Fibroblast of skin of left quadriceps (primary cell): ENCODE measurements at places on chromosomes 16 and 17.

DNA sequence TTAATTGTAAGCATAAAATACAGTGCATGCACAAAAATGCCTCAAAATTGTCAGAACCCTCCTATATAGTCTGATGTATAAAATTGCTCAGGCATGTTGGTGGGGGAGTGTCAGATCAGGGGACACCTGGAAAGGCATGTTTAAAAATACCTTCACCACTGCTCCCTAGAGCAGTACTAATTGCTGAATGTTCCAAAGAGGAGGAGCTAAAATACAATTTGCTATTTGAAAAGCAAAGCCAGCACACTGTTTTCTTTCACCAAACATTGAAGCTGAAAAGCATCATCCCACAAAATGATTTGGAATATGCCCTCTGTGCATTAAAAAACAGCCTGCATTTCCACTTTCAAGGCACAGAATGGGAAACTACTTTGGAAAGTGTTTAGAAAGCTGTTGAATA is 2.6 kb downstream of the ADAMTS18 start:
- DNase-seq: no peak

GRCh38 chr17:68613739-68614298 is 12.7 kb upstream of the FAM20A start:
- DNase-seq: no peak

DNA sequence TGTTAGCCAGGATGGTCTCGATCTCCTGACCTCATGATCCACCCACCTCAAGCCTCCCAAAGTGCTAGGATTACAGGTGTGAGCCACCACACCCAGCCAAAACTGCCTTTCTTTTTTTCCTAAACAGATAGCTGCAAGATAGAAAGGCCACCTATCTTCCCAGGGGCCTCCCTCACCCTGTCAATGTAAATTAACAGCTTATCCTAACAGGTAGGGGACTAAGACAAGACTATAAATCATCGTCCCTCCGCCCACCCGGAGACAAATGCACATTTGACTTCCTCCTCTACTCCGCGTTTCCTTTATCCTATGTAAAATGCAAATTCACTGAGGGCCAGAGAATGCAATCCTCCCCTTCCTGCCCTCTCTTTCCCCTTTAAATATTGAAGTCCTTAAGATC is 71.4 kb downstream of the MARF1 start:
- DNase-seq: no peak

DNA sequence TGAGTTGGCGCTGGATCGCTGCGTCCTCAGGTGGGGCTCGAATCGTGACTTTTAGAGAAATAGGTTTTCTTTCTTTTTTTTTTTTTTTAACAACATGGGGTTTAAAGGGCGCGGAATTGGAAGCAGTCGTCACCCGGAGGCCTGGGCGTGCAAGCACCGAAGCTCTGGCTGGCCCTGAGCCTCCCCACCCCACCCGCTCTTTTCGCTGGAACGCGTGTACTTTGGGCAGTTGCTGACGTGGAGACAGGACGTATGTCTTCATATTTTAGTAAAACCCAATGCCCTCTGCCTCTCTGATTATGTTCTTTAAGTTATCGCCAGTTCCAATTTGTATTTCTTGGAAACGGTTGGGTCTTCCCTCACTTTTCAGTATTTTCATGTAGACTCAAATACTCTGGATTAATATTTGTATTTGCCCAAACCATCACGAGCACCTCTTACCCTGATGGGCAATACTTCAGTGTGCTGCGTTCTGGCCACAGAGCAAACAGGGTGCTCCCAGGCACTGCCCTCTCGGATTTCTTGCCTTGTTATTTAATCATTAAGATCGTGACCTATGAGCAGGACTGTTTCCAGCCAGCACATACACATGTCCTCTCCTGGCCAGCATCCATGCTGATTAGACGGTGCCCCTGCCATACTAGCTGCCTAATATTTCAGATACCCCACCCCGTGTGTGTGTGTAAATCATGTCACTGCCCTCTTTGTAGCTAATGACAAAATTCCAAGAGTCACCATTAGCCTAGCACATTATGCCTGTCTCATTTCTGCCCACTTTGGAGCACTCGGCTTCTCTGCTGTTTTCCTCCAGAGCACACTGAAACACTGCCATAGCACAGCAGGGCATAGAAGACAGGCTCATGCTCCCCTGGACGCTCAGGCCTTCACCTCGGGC is 805 bp upstream of the C16orf95 start:
- DNase-seq: no peak

DNA sequence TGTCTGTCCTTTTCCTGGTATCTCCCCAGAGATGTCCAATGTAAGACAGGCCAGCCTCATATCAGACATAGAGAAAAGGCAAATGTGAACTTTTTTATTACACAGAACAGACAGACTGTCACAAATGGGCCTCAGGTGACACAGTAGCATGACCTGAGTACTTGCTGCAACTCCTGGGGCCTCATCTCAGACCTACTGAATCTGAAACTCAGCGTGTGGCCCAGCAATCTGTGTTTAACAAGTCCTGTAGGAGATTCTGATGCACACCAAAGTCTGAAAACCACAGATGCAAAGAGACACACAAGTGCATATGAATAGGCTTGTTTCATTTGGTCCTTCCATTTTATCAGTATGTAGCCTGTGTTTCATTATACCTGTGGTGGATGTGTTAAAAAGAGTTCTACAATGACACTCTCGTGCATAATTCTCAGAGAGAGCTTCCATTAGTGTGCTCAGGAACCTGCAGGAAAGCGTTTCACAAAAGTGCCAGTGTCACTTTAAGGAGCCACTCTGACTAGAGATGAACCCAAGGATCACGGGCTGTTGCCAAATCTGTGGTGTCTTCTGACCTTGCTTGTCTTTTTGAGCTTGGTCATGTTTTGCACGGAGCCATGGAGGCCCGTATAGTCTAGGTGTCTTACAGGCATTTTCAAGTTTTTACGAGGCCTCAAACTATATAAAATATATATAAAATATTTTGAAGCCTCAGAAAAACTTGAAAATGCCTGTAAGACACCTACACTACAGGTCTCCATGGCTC is 33.8 kb upstream of the NF1 start:
- no peak for DNase-seq

DNA sequence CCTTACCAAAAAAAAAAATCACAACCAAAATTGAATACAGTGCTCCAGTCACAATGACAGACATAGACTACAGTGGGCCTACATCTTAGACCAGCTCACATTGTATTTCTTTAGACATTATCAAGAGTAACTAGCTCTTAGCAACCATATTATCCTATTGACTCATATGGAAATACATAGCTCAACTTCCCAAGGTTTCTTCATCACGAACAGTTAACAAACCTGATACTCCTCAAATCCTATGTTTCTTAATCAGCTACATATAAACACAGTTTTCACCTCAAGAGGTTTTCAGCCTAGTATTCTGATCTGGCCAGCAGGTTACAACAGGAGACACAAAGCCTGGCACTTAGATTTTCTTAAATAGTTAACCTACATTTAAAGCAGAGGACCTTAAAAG is 29.7 kb downstream of the CMC2 start:
- DNase-seq: no peak

DNA sequence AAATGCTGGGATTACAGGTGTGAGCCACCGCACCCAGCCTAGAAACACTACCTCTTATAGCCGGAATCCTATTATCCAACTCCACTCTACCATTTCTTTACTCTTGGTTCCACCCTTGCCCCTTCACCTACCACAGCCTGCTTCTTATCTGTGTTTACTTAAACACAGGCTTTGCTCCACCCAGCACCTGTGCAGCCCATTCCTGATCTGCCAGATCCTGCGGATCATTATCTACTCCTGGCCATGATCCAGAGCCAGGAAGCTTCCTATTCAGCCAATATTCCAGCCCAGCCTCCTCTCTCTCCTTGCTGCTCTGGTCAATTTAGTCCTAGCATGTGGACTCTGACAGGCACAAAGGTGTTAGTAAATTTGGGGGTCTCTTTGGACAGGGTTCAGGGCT is 98.8 kb upstream of the MED13 start:
- no peak for DNase-seq

DNA sequence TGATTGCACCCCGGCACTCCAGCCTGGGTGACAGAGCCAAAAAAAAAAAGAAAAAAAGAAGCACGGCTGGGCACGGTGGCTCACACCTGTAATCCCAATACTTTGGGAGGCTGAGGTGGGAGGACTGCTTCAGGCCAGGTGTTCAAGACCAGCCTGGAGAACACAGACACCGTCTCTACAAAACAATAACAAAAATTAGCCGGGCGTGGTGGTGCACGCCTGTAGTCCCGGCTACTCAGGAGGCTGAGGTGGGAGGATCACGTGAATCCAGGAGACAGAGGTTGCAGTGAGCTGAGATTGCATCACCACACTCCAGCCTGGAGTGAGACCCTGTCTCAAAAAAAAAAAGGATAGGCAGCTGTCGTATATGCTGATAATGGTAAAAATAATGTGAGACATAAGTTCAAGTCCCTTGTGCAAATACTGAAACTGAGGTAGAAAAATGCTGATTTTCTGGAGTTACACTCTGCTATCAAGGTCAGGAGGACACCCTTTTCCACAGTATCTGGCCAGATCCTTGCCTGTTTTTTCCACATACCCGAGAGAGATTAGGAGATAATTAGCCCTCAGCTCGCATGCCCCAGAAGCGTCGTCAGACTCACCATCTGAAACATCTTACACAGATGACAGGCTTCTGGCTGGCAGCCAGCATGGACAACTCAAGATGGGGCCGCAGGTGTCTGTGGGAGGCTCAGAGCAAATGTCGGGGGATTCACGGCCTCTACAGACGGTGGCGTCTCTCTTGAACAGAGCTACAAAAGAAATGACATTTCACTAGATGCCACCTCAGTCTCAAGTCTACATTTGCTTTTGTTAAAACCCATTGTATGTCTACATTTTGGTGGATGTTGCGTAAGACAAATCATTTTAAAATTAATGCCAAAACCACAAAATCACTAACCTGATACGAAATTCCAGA is 36.8 kb downstream of the WDR45B start:
- peak; percentile 28 for DNase-seq

GRCh38 chr17:54795046-54795445 is 105.6 kb upstream of the TOM1L1 start:
- DNase-seq: no peak

- peak; percentile 68 for DNase-seq
Measured at GRCh38 chr17:15220785-15221184, 44.3 kb downstream of the PMP22 start.

DNA sequence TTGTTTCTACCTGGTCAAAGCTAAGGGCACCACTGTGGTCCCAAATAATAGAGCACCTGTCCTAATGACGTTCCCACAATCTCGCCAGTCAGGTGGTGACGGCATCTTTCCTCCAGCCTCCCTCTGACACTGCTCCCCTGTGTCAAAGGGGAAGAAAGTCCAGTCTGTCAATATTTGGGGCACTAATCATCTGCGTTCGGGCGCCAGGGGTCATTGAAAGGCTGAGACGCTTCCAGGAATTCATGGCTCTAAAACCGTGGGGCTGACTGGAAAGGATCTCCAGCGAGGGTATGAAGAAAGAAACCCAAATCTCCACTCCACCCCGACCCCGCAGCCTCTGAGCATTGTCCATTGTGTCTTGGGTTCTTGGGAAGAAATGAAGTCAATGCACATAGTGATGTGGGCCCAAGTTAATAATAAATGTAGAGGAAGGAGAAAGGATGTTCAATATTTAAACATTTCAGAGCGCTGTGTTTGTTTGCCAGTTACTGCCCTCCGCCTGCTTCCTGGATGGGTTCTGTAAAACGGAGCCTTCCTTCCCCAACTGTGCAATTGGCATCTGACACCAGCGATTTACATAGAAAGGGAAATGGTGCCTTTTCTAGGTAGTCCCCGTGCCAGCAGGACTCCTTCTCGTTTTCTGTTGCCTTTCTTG is 103.2 kb downstream of the SOCS1 start:
- no peak for DNase-seq

DNA sequence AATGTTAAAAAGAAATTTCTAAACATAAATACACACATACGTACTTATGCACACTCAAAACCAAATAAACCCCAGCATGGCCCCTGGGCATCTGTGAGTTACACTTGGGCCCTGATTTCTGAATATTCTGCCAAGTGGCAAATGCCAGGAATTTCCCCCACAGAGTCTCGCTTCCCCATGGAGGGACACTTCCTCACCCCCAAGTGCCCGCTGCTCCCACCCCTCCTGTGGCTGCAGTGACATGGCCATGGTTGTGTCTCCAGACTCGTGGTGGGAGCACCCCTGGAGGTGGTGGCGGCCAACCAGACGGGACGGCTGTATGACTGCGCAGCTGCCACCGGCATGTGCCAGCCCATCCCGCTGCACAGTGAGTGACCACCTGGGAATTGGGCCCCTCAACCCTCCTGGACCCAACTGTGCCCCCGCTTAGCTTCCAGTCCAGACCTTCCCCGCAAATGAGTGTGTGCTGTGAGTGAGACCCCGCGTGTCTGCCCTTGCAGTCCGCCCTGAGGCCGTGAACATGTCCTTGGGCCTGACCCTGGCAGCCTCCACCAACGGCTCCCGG is 4.0 kb downstream of the ITGAD start:
- no peak for DNase-seq

- DNase-seq: no peak
Measured at GRCh38 chr17:30557916-30558685, 80.9 kb downstream of the GOSR1 start.

DNA sequence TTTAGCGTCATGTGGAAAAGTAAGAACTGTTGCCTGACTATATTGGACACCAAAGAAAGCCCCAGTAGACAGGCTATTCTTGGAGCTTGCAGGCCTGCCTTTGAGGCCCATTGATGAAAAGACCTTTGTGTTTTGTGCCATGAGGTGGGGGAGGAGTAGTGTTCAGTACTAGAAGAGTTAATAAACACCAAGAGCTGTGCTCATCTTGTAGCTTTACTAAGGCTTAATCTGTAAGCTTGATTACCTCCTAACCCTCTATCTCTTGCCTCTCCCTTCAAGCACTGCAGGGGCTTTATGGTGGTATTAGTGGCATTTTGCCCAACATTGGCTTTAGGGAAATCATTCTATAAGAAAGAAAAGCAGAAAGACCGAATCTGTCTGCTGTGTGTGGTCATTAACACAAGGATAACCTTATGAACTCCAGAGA is 220.2 kb upstream of the TBX2 start:
- no peak for DNase-seq
